ENCODE measurements at places on chromosomes 3 and 15. TPM values are rescaled to one million over a fixed set of nuclear protein-coding genes. Genes with fewer than 3 reads are reported as not detected.

Gene RETNLB
- not detected for total RNA-seq

Gene IQGAP1
- total RNA-seq, result 91.4 TPM

Gene CFAP20DC
- total RNA-seq, result 0.20 TPM

Gene SKOR1
- total RNA-seq, result 0.34 TPM

Gene UBAP1L
- total RNA-seq, result 6.1 TPM

Gene FANCD2
- total RNA-seq, result 34.5 TPM

Gene COL8A1
- not detected for total RNA-seq

Gene PAQR9
- not detected for total RNA-seq

Gene CLRN1
- total RNA-seq, result not detected

Gene TMC3
- total RNA-seq, result not detected

Gene UQCC5
- 25.7 TPM for total RNA-seq

Gene ANKUB1
- total RNA-seq, result not detected

Gene SYNPR
- total RNA-seq, result not detected

Gene SAXO2
- total RNA-seq, result 0.41 TPM

Gene CCDC54
- total RNA-seq, result not detected

Gene STAB1
- 0.30 TPM for total RNA-seq

Gene ST8SIA2
- total RNA-seq, result not detected

Gene LRRIQ4
- total RNA-seq, result not detected

Gene SI
- total RNA-seq, result not detected

Gene TNNC1
- 0.46 TPM for total RNA-seq

Gene PLOD2
- total RNA-seq, result 0.21 TPM

Gene DNAJA4
- total RNA-seq, result 42.0 TPM

Gene ABCF3
- total RNA-seq, result 84.4 TPM

Gene OSBPL10
- 7.0 TPM for total RNA-seq

Gene SLC7A14
- total RNA-seq, result not detected

Gene CEMIP
- 0.51 TPM for total RNA-seq

Gene SLC51A
- not detected for total RNA-seq

Gene GOLGA6A
- total RNA-seq, result not detected

Data from activated T-cell treated with anti-CD3 and anti-CD28 coated beads, Interleukin-2, amount 50 U/mL, for 4 hours (primary cell).